ENCODE measurements at places on chromosomes 3 and 15. TPM values are rescaled to one million over a fixed set of nuclear protein-coding genes. Genes with fewer than 3 reads are reported as not detected.

Gene CAMKV
- 0.22 TPM for total RNA-seq

Gene FGF7
- total RNA-seq = 33.8 TPM

Gene TRH
- 0.13 TPM for total RNA-seq

GRCh38 chr3:82236257-82236656, 474.8 kb upstream of the GBE1 start:
- no peak overlapping the region for H3K4me3 ChIP-seq
- H3K36me3 ChIP-seq = no peaks in the 10 kb centered on the region
- no peaks in the 10 kb centered on the region for H3K4me1 ChIP-seq

- no peak overlapping the region for H3K4me3 ChIP-seq
- peak; percentile 71 for DNase-seq
- no peaks in the 10 kb centered on the region for H3K4me1 ChIP-seq
- H3K27ac ChIP-seq = no peak overlapping the region
- H3K36me3 ChIP-seq = peaks cover 2% of the 10 kb centered on the region
These were observed 95.4 kb downstream of the HCN4 start for GRCh38 chr15:73273181-73274002.

- H3K4me1 ChIP-seq = peaks cover 16% of the 10 kb centered on the region
- H3K27me3 ChIP-seq = peaks cover 23% of the 10 kb centered on the region
- DNase-seq = no peak
- peak overlapping the region; percentile 89 for H3K27ac ChIP-seq
- peak overlapping the region; percentile 71 for H3K4me3 ChIP-seq
These were observed 1.0 kb upstream of the NR2F2 start for GRCh38 chr15:96329403-96329981.

Measured in muscle of leg (tissue), 16 donors.